Ureter (tissue), 1 donor: ENCODE measurements at places on chromosomes 6 and 20.

DNA sequence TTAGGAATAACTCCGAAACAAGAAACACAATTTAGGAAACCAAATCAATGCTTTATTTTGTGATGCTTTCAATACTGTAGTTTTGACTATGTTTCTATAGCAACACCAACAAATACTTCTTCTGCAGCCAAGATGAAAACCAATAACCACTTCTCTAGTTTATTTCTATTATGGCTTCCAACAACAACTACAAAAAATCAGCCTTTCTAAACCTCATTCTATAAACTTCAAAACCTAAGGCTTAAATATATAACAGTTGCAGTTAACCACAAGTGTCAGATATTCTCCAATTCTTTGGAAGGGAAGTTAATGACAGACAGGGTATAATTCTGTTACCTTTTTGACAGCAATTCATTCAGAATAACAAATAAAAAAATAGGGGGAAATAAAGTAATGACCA, 80.9 kb downstream of the EPB41L2 start:
- DNase-seq, result no peak

GRCh38 chr20:23294166-23294565, 56.4 kb upstream of the NXT1 start:
- DNase-seq, result no peak

DNA sequence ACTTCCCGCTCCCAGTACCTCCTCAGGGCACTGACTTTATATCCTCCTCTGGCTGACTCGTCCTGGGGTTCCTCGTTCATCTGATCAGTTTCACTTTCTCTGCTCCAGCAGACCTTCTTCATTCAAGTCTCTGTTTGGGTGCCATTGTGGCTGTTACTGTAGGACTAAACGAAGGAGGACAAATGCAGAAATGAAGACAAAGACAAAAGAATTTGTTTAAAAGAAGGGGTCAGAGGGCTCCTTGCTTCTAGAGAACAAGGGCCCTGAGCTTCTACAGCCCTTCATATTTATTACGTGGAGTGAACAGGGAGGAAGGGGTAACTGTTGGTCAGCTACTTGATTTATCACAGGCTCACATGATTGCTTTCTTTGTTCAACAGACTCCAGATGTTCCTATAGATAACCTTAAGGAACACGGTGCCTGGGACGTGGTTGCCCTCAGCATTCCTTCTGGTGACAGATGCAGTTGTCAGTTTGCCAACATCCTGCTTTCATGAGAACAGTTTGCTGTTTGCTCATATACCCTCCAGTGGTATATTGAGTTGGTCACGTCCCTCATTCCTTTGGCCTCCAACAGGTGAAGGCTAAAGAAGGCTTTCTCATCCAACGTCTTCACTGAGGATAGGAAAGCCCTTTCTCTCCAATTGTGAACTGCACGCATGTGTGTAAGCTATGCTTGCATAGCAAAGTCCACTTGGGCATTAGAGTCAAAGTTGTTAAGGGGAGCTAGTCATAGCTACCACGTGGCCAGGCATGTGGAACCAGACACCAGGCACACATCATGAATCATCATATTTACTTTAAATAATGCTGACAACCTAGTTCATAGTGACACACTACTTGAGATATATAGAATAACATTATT, 69.1 kb upstream of the BTN3A2 start:
- DNase-seq, result no peak

DNA sequence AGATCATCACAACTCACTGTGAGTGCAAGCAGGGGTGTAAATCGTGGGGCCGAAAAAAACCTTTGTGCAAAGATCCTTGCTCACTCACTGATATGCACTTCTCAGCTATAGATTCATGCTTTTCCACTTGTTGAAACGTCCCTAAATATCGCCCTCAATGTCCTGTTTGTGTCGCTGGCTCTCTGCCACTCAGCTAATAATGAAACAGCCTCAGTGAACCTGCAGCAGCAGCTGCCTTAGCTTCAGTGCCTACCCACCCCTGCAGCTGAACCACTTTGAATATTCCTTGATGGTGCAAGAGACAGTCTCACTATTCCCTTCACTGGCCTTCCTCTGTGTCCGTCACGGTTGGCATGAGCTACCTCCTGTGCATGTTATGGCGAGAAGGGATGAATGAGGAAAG, 128.9 kb upstream of the NAA20 start:
- no peak for DNase-seq

- DNase-seq, result no peak
Observed at GRCh38 chr6:118770112-118770788, 118.9 kb upstream of the CEP85L start.

DNA sequence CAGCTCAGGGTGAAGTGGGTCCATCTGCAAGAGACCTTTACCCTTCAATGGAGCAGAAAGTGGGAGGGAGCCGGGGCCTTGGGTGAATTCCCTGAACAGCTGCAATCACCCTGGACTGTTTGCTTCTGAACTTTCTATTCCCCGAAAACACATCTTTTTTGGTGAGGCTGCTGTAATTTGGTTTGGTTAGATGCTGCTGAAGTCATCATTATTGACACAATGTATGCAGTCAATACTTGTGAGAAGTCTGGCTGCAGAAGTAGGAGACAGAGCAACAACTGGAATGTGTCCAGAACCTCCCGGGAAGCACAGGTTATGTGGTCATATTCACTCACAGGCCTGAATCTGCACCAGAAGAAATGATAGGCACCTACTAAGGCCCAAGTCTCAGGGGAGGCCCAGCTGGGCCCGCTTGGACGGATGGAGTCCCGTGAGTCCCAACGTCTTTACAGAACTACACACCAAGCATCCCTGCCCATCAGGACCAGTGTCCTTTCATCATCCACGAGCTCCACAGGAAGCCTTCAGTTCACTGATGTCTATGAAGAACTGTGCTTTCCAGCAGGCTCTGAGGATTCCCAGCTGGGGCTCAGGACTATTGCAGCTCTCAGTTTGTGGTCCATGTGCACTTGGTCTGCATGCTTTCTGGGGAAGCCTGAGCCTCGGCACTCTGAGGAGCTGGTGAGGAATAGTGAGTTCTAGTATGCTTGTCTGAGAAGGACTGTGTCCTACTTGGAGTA, 177.6 kb downstream of the THBS2 start:
- DNase-seq, result no peak

GRCh38 chr6:13467216-13467600, 20.2 kb downstream of the GFOD1 start:
- no peak for DNase-seq

DNA sequence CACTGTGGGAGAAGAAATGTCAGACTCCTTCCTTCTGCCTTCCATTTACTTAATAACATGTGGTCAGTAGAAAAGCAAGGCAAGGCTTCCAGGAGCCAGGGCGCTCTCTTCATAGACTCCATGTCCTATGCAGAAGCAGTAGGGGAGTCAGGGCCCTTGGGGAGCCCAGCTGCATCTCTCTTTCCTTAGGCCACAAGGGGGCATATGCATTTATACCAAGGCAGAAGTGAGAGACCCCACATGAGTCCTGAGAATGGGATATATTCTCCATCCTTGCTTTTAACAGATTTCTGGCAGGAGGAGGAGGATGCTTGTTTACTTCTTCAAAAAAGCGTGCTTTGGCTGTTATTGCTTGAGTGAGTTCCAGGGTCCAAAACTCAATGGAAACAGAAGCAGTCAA, 198.5 kb downstream of the HIVEP2 start:
- DNase-seq, result no peak

DNA sequence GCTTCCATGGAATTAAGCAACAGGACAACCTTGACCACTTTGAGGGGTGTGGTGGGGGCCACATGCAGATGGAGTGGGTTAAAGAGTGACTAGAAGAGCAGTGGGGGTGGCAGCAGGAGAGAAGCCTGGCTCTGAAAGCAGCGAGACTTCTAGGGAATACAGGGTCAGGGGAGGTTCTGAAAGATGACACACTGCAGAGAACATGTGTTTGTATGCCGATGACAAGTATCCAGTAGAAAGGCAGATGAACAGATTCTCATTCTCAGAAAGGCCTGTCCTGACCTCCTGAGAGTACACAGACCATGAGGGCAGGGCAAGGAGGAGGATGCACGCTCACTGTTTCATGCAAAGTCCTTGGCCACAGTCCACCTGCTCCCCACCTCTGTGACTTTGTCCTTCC, 2.9 kb downstream of the LPA start:
- DNase-seq, result no peak

DNA sequence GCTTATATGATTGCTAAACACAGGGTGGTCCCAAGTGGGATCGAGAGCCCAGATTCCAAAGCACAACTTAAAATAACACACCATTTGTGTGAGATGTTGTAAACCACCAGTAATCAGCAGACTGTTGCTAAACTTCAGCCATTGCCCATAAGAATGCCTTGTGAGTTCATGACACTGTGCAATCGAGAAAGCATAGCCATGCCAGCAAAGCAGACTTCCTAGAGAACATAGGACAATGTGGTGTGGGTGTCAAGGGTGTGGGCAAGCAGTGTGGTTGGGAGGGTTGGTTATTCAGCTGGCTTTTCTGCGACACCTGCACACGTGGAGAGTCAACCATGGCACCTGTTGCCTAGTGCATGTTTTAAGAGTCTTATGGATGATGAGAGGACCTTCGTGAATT, 16.1 kb upstream of the CALHM6 start:
- DNase-seq, result no peak

DNA sequence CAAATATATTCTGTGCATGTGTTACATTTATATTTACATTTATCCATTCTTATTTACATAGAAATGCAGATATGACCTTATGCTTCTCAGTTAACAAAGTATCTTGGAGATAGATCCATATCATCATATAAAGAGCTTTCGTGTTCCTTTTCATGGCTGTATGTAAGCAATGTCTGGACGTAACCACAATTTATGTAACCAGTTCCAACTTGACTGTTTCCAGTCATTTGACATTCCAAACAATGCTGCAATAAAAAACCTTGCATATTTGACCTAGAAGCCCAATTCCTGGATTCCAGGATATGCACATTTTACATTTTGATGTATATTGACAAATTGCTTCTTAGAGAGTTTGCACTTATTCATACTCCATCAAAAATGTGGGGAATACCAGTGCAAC, 113.7 kb upstream of the F13A1 start:
- DNase-seq, result no peak

- no peak for DNase-seq
Observed at GRCh38 chr6:105514306-105514705, 111.4 kb upstream of the PREP start.

DNA sequence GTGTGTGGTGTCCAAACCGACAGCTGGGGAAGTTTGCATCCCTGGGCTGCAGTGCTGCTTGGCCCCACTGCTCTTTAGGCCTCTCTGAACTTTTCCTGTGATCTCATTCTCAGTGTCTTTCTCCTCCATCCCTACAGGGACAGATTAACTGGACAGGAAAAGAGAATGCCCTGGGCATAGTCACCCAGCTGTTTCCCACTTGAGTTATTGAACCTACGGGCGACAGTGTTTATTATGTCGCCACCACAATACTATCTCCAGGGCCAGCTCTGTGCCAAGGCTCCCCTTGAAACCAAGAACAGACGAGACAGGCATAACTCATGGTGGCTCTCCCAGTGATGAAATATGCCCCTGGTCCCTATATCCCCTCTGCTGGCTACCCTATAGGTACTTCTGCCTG, 147.8 kb upstream of the EPHA7 start:
- no peak for DNase-seq

DNA sequence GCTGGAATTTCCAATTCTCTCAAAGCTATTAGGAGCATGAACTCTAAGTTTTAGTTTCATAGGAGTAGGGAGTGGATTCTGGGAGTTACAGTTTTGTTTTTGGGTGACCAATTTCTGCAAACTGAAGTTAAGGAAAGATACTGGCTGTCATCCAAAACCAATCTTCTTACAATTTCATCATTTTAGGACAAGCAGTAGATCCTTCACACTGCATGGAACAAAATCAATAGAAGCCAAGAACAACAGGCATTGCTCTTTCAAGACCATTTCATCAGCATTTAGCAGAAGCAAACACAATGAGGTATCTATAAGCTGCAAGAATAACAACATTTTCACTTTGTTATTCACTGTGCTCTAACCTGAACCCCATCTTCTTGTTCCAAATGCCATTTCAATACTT, 173.0 kb downstream of the GMDS start:
- DNase-seq, result no peak

GRCh38 chr20:479487-479886, 17.2 kb upstream of the TBC1D20 start:
- no peak for DNase-seq

DNA sequence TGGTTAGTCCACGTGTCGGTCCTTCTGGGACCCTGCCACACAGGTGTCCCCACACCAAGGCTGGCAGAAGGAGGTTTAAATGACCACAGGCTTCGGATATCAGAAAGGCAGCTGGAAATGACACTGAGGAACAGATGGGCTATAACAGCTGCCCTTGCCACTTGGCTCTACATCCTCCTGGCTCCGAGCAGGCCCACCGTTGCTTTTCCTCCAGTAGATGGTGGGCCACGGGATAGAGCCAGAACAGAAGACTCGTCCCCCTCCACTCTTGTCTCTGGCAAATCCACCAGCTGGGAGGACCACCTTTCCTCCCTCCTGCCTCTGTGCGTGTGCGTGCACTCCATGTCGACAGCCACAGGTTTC, 17.6 kb downstream of the WRNIP1 start:
- no peak for DNase-seq

DNA sequence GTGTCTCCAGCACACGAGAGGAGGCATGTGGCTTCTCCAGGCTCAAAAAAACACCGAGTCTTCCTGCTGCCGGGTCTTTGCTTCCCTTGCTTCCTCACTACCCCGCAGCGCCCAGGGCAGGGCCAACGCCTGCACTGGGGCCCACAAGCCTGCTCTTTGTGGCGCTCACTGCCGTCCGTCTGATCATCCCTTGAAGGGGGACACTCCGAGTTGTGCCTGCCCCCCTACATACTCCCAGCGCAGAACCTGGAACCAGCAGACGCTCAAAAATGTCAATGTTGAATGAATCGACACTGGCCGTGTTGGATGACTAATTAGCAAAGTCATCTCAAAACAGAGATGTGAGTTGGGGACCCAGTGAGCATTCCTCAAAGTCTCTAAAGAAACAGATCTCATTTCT, 8.1 kb upstream of the ARFGAP1 start:
- DNase-seq, result no peak

- no peak for DNase-seq
Observed at GRCh38 chr6:42530751-42531150, 33.1 kb upstream of the UBR2 start.

- DNase-seq, result no peak
Observed at GRCh38 chr6:16442031-16442430, 203.6 kb downstream of the GMPR start.

GRCh38 chr6:116280161-116280932, 617 bp upstream of the TSPYL1 start:
- no peak for DNase-seq

DNA sequence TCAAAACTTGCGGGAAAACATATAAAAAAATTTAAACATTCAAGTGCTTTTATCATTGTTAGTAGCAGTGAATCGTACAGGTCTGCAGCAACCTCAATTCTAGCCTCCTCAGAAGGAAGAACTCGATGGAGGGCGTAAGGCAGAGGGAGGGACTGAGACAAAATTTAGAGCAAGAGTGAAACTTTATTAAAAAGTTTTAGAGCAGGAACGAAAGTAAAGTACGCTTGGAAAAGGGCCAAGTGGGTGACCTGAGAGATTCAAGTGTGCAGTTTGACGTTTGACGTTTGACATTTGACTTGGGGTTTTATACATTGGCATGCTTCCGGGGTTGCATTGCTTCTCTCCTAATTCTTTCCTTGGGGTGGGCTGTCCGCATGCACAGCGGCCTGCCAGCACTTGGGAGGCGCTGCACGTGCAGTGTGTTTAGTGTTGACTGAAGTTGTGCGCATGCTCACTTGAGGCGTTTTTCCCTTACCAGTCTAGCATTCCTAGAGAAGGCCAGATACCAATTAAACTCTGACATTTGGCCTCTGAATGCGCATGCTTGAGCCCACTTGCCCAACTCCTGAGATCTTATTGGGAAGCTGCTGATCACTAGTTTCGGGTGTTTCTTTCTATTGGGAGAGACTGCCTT, 82.6 kb downstream of the TBX18 start:
- no peak for DNase-seq
